ENCODE measurements at places on chromosomes 2 and 18. TPM values are rescaled to one million over a fixed set of nuclear protein-coding genes. Genes with fewer than 3 reads are reported as not detected.

Gene CIB4
- 0.61 TPM for total RNA-seq

Gene FKBP1B
- total RNA-seq: 82.1 TPM

Gene NT5C1B
- total RNA-seq: not detected

Gene C2orf92
- 17.9 TPM for total RNA-seq

Gene LRRTM1
- 10.4 TPM for total RNA-seq

Gene HOXD4
- 41.6 TPM for total RNA-seq

Gene DOCK10
- total RNA-seq: 6.7 TPM

GRCh38 chr2:226915846-226916360 lies 80.0 kb downstream of the RHBDD1 start:
- no peak for DNase-seq

DNA sequence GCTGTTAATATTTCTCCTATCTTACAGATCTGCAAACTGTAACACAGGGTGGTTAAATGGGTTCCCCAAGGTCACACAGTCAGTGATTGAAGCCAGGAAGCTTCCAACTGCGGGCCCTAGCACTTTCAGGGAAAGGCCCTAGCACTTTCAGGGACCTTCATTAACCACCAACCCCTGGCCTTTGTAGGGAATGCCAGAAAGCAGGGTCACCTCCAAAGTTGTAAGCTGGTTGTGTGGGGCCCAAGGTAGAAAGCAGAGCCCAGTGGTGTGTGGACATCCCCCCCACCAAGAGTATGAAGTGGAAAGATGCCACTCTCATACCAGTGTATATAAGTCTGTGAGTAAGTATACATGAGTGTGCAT lies 4.4 kb downstream of the DLX2 start:
- no peak for DNase-seq

- peak; percentile 18 for DNase-seq
Measured at GRCh38 chr2:3460831-3461800, 58.2 kb downstream of the ADI1 start.

- DNase-seq: no peak
Measured at GRCh38 chr2:25227576-25227975, 59.2 kb upstream of the POMC start.

DNA sequence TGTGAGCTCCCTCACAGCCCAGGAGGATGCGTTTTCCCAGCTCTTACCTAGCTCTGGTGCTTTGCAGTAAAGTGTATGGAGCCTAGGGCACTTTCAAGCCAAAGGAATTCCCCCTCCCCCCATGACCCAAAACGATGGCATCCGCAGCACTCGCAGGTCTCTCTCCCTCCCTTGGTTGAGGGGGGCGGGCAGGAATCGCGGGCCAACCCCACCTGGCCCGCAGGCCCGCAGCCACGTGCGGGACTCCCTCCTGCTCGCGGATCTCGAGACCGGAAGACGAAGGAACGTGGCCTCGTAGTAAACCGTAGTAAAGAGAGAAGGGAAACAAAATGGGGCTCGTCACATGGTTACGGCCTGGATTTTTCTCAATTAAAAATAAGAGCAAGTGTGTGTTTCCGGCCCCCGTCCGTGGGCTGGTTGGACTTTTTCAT lies 8.5 kb downstream of the IRS1 start:
- DNase-seq: peak; percentile 72

- no peak for DNase-seq
Measured at GRCh38 chr2:1505031-1505441, 91.8 kb downstream of the TPO start.

DNA sequence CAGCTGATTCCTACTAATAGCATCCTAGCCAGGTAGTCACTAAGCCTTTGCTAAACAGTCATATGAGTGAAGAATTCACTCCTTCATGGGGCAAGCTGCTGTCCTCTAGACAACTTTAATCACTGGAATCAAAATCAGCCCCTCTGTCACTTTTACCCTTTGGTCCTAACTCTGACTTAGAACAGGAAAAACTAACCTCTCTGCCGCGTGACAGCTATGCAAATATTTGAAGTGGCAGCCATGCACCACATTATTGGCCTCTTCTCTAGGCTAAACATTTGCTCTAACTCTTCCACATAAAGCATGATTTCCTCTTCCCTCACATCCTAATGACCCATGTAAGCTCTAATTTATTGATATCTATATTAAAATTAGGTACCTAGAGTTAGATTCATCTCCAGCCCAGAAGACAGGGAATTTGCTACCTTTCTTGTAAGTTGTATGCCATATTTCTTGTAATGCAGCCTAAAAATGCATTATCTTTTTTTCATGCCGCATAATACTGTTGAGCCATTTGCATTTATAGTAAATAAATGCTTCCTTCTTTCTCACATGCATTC lies 12.8 kb upstream of the ONECUT2 start:
- no peak for DNase-seq

- DNase-seq: no peak
Measured at GRCh38 chr2:13558368-13558767, 841.6 kb downstream of the TRIB2 start.

- no peak for DNase-seq
Measured at GRCh38 chr2:191228861-191229260, 16.3 kb upstream of the MYO1B start.

DNA sequence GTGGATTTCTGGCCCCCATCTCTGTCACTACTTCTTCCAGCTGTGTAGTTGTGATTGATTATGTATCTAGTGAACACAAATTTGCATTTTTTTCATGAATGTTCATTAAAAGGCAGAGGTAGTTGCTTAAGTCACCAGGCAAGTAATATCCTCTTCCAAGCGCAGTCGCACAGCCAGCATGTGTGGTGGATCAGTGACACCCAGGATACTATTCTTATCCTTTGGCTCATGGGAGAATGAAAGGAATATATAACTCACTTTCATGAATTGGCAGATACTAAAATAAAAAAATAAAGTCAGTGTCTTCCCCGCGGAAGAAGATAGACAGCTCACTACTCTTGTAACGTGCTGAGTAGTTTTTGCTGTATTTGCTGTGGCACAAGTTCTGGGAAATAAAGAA lies 387.8 kb downstream of the CDH7 start:
- DNase-seq: no peak

DNA sequence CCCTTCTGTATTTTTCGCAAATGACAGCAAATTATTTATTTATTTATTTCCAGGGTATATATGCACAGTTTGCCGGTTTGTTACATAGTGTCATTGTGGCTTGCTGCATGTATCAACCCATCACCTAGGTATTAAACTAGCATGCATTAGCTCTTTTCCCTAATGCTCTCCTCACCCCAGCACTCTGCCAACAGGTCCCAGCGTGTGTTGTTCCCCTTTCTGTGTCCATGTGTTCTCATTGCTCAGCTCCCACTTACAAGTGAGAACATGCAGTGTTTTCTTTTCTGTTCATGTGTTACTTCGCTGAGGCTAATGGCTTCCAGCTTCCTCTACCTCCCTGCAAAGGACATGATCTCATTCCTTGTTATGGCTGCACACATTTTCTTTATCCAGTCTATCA lies 592.3 kb downstream of the TRIB2 start:
- DNase-seq: no peak

GRCh38 chr2:28089486-28089885 lies 199.0 kb downstream of the BABAM2 start:
- no peak for DNase-seq

DNA sequence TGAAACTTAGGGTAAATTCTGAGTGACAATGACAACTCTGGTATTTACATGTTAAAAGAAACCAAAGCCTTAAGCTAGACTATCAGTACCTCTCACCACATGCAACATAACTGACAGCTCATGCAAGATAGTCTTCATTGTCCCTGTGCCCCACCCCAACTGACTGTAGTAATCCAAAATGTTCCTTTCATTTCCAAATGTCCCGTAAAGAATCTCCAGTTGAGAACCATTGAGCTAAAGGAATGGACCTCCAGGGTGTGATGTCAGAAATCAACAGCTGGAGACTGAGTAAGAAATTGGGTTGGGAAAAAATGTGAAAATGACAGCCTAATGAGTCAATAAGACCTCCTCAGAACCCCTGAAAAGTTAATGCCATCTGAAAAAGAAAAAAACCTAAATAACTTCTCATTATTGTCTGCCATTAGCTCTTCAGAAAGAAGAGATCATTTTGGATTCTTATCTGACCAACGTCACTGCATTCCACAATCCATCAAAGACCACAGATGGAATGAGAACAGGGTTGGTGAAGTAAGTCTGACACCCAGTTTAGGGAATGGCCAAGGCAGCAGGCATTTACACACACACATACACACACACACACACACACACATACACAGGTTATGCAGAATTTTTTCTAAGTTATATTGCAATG lies 51.7 kb upstream of the ACVR2A start:
- DNase-seq: no peak

GRCh38 chr2:64987001-64987955 lies 1.9 kb upstream of the SLC1A4 start:
- no peak for DNase-seq

DNA sequence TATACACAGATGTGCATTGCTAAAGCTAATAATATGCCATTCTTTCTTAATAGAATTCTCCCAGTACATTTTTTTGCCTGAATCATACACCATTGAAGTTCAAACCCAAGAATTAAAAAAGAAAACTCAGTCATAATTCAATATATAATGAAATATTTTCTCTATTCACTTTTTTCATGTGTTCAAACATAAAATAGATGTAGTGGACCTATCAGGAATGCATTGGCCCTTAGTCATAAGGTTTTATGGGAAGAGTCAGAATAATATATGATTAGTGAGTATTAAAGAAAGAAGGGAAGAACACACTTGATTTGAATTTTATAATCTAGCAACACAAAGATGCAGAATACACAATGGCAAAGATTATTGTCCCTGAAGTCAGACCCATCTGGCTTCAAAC lies 297.0 kb upstream of the COL3A1 start:
- DNase-seq: no peak

DNA sequence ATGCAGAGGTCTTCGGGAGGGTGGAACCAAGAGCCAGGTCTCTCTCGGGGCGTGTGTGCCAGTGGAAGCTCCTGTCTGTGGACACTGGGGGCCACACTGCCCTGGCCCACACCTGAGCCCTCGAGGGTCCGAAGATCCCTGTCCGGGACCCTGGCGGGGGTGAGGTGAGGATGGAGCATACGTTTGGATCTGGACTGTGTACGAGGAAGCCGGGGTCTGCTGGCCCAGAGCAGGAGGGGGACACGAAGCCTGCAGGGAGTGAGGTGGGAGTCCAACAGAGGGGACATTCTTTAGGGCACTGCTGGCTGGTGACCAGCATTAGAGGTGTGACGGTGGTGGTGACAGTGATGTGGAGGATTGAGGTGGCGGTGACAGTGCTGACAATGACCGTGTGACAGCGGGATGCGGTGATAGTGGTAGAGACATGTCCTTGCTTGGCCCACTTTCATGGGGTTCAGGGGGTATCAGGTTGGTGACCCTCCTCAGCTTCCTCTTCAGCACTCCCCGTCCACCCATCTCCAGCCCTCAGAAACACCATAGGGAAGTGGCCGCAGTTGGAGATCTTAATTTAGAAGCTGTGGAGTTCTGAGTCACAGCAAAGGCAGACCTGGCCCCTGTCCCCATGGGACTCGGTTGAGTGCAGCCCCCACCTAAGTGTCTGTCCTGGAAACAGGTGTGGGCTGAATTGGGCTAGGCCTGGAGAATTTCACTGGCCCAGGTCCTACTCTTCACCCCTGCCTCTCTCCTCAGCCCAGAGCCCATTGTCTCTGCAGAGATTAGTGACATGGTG lies 252.0 kb downstream of the DYSF start:
- DNase-seq: no peak

DNA sequence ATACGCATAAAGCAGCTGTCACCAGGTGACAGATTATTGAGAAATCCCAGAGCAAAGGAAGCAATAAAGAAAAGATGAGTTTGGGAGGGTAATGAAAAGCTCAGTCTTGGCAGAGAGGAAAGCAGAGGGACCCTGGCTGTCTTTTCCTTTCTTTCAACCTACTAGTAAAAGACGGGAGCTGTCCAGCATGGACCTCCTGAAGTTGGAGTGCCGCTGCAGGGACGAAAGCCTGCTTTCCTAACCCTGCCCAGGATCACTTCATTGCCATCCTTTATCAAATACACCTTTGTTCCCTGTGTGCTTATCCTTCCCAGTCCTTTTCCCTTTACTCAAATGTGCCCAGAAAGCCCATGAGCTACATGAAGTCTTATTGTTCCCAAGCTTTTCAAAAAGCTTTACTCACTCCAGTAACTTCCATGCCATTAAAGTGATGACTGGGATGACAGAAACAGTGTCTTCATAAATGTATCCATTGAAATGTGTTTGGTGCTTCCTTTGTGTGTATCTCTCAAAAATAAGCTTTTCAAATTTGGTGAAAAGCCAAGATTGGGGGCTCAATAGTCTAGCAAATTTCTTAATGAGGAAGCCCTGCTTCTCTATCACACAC lies 3.7 kb upstream of the SPR start:
- DNase-seq: no peak

GRCh38 chr2:228180181-228181097 lies 1.0 kb downstream of the SPHKAP start:
- DNase-seq: no peak

GRCh38 chr18:7645756-7646155 lies 78.6 kb downstream of the PTPRM start:
- no peak for DNase-seq
